ENCODE measurements at places on chromosomes 7 and 10.

DNA sequence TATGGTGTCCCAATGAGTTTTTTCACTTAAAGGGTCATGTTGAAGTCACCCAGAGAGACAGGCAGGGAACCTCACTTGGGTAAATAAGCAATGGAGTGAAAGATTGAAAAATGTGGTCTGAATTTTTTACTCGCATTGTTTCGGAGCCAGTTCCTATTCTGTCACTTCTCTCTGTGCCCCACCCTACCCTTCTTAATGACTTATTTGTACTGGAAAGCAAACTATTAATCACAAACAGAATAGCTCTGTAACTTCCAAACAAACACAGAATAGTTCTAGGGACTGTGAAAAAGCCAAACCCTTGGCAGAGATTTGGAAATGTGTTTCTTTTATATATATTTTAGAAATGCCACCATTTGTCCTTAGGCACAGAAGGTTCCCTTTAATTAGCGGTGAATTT lies 76.0 kb downstream of the LRMDA start:
- no peak for DNase-seq

DNA sequence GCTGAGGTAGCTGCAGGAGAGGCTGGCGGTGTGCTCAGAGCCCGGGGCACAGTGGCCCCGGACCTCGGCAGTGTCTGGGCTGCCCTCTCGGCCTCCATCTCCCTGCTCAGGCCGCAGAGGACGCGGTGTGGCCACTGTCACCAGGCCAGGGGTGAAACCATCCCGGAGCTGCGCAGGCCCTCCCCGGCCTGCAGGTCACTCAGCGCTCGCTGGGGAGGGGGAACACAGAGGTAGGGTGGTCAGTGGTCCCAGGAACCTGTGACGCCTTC lies 49.8 kb upstream of the DAGLB start:
- no peak for DNase-seq

- no peak for DNase-seq
Measured at GRCh38 chr10:71289421-71290130, 29.5 kb upstream of the SLC29A3 start.

DNA sequence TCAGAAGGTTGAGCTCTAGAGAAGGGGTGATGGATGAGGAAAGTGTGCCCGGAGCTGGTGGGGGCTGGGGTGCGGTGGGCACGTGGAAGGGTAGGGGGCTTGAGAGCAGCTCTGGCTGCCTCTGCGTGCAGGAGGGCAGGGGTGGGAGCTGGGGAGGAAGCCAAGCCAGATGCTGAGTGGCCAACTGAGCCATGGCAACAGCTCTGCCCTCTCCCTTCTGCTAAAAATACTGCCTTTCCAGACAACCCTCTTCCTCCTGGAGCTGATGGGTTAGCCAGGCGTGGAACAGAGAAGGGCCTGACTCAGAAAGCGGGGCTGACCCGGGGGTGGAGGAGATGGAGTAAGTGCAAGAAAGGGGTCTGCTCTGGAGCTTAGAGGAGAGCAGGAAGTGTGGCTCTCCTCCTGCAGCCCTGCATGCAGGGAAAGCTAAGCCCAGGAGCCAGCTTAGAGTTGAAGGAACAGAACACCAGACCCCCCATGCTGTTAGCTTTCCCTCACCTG lies 114.6 kb upstream of the AGK start:
- DNase-seq = no peak

DNA sequence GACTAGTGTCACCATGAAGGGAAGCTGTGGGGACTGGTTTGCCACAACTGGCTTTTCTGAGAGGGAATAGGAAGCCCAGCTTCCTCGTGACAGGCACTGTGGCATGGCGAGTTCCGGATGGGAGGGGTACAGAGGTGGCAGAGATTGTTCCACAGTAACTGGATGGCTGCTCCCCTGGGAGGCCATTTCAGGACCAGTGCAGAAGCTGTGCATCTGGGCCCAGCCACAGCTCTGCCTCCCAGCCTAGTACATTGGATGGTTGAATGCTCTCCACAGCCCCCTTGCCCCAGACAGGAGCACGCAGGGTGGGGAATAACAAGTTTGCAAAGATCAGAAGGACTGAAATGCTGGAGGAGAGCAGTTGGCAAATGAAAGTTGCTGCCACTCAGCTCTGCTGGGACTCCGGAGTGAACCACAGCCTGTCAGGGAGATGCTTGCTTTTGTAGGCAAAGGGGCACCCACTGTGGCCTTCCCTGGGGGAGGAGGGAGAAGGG lies 51.8 kb downstream of the GSDME start:
- no peak for DNase-seq

DNA sequence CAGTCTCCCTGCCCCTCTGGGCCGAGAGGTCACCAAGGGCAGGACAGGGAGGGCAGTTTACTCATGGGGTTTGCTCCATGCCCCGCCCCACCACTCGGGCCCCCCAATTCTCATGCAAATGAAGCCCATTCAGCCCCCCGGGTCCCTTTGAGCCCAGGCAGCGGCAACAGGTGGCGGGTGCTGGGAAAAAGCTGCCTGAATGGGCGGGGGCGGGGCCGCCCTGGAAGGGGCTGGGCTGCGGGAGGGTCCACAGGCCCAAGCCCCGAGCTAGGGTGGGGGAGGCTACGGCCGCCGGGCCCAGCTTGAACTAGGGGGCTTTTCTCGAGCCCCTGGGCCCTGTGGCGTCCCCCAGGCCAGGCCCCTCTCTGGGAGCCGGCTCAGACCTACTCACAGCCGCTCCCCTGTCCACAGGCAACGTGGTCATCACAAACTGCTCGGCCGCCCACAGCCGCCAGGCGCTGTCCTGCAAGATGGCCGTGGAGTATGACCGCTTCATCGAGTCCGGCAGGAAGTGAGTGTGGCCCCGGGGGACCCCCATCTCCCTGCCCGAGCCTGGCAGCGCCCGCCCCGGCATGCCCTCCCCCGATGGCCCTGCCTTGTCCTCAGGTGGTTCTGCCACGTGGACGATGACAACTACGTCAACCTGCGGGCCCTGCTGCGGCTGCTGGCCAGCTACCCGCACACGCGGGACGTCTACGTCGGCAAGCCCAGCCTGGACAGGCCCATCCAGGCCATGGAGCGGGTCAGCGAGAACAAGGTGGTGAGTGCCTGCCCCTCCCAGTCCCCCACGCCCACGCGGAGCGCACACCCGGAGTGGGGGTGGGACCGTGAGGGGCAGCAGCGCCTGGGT lies 5.5 kb downstream of the LFNG start:
- DNase-seq = no peak

- DNase-seq = no peak
Measured at GRCh38 chr10:90269699-90270098, 568.3 kb downstream of the KIF20B start.

DNA sequence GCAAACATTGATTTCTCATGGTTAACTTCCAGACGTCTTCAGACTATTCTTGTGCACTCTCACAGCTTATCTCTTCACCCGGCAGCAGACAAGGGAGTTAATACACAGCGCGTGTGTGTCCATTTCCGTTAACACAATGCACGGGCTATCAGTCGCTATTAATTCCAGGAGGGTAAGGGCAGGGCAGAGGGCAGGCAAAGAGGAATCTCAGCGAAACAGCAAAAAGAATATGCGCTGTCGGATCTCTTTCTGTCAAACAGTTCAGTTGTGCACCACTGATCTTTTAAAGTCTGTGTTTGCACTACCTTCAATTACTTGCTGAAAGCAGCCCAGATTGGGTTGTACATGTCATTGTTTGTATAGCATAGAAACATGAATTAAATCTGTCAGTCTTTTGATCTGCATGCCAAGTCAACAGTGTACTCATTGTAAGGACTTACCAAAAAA lies 41.1 kb upstream of the CABCOCO1 start:
- no peak for DNase-seq

DNA sequence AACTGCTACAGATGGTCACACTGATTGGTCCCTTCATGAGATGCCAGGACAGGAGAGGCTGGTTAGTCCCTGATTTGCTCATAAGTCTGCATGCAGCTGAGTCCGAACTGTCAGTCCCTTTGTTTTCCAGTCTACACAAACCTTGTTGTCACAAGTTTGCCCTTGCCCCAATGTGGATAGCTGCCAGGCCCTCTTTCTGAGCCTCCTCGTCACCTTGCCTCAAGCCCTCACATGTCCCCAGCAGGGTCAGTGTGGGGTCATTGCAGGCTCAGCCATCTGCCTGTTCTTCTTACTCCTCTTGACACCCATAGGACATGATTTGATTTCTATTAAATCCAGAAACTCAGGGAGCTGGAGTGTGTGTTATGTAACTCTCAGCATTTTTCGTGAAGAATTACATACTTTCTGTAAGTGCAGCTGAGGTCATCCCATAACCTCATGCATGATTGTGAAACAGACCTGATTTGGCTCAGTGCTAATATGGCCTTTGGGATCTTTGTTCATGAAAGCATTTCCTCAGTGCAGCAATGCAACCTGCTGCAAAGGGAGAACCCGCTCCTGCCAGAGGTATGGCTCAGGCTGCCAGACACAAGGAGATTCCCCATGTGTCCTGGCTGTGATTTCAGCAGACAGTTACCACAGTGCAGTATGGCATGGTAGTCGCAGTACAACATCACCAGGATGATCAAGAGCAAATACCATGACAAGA lies 70.0 kb upstream of the ZMIZ2 start:
- DNase-seq = no peak

DNA sequence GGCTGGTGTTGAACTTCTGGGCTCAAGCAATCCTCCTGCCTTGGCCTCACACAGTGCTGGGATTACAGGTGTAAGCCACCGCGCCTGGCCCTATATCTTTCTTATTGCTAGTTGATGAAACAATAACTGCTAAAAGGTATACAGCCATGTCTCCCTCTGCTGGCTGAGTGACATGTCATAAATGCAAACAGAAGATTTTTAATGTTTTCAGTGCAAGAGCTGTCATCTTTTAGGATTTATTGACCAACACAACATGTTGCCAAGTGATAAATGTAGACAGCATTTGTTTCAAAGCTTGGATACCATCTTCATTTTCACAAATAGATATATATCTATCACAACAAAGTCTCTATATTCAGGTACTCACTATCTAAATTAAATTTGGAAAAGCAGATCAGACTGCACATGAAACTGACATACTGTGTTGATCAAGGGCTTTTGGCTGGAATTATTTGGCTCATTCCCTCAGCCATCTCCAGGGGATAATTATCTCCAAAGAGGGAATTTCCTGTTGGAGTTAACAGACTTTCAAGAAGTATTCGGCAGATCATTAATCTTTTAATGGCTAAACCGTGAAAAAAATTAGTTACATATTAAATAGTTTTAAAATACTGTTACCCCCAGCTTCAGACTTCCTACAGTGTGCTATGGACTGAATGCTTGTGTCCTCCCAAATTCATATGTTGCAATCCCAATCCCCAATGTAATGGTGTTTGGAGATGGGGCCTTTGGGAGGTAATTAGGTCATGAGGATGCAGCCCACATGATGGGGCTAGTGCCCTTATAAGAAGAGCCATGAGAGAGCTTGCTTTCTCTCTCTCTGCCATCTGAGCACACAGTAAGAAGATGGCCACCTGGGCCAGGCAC lies 41.3 kb upstream of the SRPK2 start:
- DNase-seq = no peak

- no peak for DNase-seq
Measured at GRCh38 chr7:2033586-2034135, 199.1 kb downstream of the MAD1L1 start.

DNA sequence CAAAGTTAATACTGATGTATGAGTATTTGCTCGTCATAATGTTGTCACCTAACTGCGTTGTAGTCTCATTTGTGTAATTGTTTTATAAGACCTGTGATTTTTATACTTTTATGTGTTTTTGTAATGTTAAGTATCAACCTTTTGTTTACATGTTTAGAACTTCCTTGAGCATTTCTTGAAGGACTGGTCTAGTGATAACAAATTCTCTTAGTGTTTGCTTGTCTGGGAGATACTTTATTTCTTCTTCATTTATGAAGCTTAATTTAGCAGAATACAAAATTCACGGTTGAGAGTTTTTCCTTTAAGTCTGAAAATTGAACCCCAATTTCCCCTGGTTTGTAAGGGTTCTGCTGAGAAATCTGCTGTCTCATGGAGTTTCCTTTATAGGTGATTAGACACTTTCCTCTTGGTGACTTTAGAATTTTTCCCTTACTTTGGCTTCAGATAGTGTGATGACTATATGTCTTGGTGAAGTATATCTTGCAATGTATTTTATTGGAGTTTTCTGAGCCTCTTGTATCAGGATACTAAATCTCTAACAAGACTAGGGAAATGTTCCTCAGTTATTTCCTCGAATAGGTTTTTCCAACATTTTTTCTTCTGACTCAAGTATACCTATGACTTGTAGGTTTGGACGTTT lies 154.9 kb downstream of the WDR11 start:
- no peak for DNase-seq

Data from T1000 (cell line).